ENCODE measurements at places on chromosomes 2 and 18. TPM values are rescaled to one million over a fixed set of nuclear protein-coding genes. Genes with fewer than 3 reads are reported as not detected.
A peak's percentile ranks its signal among the peaks of the same experiment; 100 is the strongest.

DNA sequence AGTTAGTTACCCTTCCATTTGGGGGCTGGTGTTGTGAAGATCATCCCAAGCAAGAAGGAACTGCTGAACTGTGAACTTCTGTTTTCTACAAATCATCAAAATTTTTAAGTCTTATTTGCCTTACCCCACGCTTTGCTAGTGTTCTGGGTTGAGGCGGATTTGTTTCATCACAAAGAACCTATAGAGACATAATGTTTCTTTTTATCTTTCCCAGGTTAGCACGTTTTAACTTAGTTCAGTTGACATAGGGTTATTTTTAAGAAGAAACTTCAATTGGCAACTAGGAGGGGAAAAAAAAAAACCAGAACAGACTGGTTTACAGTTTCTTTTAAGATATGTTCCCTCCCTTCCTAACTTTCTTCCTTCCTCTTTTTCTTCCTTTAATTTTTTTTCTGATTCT, 31.1 kb upstream of the CERS6 start:
- no peak for DNase-seq

DNA sequence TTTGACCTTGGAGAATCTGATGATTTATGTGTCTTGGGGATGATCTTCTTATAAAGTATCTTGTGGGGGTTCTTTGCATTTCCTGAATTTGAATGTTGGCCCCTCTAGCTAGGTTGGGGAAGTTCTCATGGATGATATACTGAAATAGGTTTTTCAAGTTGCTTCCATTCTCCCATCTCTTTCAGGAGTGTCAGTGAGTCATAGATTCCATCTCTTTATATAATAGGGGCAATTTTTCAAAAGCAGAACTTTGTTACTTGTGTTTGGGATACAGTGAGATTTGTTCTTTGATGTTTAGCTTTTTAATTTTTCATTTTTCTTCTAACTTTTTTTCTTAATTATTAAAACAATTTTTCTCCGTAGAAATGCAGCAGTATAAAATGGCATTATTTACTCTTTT, 19.4 kb downstream of the TMEM87B start:
- no peak for DNase-seq

GRCh38 chr18:59566533-59566971, 130.7 kb downstream of the CCBE1 start:
- DNase-seq = no peak

DNA sequence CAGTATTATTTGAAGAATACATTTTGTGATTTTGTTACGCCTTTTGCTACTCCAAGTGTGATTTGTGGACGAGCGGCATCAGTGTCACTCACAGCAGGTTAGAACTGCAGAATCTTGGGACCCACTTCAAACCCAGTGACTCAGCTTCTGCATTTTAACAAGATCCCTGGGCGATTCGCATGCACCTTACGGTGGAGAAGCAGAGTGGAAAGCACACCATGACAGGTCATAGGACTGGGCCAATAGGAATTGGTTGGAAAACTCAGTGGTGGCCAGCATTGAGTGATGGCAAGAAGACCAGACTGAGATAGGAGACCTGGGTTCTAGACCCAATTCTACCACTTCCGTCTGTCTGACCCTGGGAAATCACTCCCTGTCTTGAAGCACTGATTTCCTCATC, 26.3 kb downstream of the CTLA4 start:
- no peak for DNase-seq

Gene GPAT2
- polyA plus RNA-seq = 2.9 TPM

- no peak for DNase-seq
These were observed 236.8 kb upstream of the TNP1 start for GRCh38 chr2:217096474-217097225.

Gene SERPINB11
- polyA plus RNA-seq = not detected

DNA sequence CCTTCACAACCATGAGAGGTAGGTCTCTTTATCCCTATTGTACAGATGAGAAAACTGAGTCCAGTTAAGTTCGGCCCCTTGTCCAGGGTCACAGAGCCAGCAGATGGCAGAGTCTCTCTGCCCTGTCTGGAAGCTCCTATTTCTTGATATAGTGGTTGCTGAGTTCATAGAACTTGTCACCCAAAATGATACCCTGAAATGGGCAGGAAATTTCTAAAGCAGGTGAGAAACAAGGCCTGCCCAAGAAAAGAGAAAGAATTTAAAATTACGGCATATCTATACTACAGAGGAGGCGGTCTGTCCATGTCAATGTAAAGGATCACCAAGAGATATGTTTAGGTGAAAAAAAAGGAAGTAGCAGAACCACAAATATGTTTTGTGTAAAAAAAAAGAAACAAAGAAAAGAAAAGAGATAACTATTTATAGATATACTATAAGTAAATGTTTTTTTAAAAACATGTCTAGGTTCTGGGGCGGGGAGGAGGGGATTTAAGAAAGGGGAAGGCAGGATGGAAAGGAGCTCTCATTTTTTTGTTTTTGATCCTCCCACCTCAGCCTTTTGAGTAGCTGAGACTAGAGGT, 39.8 kb downstream of the MYO7B start:
- no peak for DNase-seq

Gene CD8A
- polyA plus RNA-seq = not detected

- DNase-seq = no peak
These were observed 114.0 kb downstream of the CYP26B1 start for GRCh38 chr2:72033636-72034035.

DNA sequence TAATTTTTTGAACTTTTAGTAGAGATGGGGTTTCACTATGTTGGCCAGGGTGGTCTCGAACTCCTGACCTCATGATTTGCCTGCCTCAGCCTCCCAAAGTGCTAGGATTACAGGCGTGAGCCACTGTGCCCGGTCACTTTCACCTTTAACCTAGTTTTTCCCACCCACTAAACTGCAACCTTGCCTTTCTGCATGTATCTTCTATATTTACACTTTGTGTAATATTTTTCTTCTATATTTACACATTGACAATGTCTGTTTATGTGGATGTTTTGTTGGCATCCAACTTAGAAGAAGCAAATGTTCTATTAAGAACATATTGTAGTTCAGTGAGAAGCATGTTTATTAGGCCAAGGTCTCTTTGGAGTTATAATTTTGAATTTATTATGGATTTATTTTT, 26.7 kb downstream of the SNRPD1 start:
- DNase-seq = no peak

DNA sequence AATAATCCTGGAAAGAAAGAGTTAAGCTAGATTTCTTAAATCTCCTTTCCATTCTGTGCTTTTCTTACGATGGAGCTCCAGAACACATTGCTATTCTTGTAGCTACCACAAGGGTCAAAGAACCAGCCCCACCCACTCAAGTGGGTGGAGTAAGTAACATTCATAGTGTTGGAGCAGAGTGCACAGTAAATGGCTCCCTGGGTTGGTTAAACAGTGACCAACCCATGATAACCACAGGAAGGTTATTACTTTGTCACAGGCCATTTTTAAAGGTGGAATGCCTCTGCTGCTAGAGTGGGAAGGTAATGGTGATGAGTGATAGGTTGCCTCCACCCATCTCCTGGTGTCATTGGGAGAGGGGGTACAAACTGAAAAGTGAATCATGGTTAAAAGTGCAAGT, 13.9 kb downstream of the ARPC2 start:
- no peak for DNase-seq

- DNase-seq = no peak
These were observed 73.3 kb downstream of the SH3BP4 start for GRCh38 chr2:235024931-235025773.

DNA sequence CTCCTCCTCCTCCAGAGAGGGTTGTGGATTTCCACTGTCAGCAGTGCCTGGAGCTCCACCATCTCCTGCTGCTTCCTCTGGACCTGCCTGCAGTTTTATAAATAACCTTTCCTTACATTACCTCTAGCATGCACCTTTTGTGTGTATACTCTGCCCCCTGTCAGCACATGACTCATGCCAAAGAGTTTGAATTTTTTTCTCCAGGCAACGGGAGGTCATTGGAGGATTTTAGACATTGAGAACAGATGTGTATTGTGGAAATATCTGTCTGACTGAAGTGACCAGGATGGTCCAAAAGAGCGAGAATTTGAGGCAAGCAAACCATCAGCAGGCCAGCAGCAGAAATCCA, 31.7 kb downstream of the IL37 start:
- no peak for DNase-seq

DNA sequence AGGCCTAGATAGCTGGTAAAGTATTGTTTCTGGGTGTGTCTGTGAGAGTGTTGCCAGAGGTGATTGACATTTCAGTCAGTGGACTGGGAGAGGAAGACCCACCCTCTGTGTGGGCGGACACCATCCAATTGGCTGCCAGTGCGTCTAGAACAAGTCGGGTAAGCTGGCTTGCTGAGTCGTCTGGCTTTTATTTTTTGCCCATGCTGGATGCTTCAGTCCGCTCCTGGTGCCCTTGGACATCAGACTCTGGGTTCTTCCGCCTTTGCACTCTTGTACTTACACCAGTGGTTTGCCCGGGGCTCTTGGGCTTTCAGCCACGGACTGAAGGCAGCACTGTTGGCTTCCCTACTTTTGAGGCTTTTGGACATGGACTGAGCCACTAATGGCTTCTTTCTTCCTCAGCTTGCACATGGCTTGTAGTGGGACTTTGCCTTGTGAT, 24.3 kb downstream of the DIS3L2 start:
- no peak for DNase-seq

DNA sequence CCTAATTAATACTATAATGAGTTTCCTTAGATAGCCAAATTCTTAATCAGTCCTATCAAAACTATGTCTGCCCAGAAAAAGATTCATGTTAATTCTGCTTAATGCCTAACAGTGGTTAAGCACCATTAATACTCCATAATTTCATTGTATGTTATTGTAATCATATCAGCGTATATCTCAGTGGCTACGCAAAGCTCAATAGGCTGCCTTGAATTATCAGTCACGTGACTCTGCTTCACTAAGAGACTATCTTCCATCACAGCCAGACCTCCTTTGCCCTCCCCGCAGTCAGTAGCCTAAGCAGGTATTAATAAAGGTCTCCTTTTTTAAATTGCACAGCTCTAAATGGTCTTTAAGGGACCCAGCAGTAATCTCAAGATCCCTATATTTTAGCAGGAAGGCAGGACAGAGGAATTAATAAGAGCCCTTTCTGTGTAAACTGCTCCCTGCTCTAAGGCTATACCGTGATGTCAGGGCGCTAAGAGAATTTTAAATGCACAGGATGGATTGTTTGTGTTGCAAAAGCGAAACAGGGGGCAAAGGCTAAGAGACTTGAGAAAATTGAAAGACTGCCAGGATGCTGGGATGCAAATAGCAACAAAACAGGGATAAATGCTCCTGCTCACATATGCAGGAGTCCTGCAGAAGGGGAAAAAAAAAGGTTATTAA, 215.6 kb upstream of the POU3F3 start:
- no peak for DNase-seq

DNA sequence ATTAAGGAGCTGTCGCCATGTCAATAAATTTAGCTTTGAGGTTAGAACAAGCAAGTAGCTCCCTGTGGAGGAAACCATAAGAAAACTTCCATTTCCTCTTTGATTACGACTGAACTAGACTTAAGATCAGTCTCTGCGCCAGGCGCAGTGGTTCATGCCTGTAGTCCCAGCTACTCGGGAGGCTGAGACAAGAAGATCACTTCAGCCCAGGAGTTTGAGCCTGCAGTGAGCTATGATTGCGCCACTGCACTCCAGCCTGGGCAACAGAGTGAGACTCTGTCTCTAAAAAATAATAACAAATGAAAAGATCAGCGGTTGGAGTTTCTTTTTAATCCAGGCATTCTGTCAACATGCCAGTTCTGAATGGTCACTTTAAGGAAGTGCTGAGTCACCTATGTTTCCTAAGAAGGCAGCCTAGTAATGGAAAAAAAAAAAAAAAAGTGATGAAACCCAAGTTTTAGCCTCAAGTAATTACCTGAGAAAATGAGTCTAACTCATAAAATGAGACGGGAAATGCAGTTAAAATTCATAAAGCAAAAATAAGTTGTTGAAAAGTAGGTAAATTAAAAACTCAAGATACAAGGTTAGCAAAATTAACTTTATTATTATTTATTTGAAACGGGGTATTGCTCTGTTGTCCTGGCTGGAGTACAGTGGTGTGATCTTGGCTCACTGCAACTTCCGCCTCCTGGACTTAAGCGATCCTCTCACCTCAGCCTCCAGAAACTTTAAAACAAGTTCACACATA, 10.2 kb downstream of the C18orf32 start:
- no peak for DNase-seq

DNA sequence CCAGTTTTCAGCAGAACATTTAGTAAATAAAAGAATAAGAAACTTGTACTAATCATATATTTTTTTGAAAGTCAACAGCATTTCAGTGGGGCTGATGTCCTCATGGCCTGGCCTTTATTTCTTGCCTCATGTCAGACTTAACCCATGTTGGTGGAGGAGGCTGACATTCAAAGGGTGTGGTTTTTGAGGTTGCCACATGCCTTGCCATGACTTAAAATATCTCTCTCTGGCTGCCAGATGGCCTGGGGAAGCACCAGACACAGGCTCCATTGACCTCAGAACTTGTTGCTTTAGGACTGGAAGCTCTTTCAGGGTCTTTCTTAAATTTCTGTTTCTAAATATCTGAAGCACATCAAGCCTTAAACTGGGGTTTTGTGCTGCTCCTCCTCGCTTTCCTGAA, 32.5 kb upstream of the CD28 start:
- DNase-seq = no peak

Gene LHCGR
- 0.48 TPM for polyA plus RNA-seq

- peak; percentile 15 for DNase-seq
These were observed 173.1 kb upstream of the STON1 start for GRCh38 chr2:48356701-48357325.

- no peak for DNase-seq
These were observed 1.8 kb upstream of the KLHL41 start for GRCh38 chr2:169507698-169508097.

Gene MCEE
- 19.6 TPM for polyA plus RNA-seq

DNA sequence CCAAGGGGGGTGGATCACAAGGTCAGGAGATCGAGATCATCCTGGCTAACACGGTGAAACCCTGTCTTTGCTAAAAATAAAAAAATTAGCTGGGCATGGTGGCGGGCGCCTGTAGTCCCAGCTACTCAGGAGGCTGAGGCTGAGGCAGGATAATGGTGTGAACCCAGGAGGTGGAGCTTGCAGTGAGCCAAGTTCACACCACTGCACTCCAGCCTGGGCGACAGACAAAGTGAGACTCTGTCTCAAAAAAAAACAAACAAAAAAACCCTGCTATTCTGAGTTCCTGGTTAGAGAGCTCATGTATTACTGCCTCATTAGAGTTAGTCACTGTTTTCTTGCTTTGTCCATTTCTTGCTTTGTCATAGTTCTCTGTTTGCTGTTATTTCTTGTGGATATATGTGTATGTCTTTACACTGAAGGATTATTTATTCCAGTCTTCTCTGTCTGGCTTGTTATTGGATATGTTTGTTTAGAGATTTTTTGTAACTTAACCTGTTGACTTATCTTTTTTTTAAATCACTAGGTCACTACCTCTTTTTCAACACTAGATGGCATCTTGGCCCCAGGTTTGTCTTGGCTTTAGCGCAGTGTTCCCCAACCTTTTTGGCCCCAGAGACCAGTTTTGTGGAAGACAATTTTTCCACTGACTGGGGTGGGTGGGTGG, 17.0 kb downstream of the TTLL4 start:
- DNase-seq = no peak

- no peak for DNase-seq
These were observed 37.8 kb downstream of the RIT2 start for GRCh38 chr18:43077510-43078308.

Gene CFAP65
- not detected for polyA plus RNA-seq

Gene QPCT
- polyA plus RNA-seq = 12.6 TPM

- DNase-seq = no peak
These were observed 106.6 kb upstream of the STON1 start for GRCh38 chr2:48423376-48423775.
